ENCODE measurements at places on chromosomes 5 and 9.

DNA sequence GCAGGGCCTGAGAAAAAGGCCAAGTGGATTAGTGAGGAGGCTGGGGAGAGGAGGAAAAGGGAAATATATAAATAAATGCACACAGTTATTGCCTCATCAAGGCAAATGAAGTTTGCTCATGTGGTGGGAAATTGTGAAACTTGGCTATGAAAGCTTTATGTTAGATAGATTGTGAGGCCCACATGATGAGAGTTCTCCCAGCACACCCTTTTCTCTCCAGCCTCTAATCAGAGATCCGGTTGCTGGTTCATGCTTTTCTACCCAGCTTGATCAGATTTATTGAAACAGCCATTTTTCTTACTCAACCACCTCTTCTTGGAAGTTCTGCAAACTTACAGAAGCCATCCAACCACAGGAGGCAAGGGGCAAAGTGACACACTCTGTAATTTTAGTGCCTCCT lies 125.8 kb upstream of the KLF4 start:
- no peak for DNase-seq

- DNase-seq: no peak
Measured at GRCh38 chr9:79621916-79622575, 50.3 kb downstream of the TLE4 start.

DNA sequence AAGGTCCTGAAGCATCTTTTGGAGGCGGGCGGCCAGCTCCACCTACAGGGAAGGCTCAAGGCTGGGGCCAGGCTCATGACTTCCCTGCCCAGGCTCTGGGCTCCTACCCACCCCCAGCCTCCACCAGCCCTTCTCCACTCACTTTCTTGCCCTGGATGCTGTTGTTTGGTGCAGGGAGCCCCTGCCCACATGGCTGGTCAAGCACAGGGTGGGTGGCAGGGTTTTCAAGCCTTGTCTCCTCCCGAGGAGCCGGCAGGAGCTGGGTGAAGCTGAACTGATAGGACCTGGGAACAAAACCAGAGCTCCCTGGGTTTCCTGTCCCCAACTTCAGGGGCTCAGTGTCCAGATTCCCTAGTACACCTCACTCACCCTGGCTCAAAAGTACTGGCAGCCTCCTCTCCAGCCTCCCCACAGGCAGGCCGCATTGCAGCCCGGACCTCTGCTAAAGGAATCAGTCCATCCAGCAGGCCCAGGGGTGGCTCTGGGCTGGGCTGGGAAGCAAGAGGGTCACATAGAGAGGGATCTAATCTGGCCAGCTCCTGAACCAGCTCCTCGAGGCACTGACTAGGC lies 6.9 kb downstream of the SHROOM1 start:
- no peak for DNase-seq

GRCh38 chr9:27353474-27354229 lies 56.7 kb upstream of the EQTN start:
- no peak for DNase-seq

DNA sequence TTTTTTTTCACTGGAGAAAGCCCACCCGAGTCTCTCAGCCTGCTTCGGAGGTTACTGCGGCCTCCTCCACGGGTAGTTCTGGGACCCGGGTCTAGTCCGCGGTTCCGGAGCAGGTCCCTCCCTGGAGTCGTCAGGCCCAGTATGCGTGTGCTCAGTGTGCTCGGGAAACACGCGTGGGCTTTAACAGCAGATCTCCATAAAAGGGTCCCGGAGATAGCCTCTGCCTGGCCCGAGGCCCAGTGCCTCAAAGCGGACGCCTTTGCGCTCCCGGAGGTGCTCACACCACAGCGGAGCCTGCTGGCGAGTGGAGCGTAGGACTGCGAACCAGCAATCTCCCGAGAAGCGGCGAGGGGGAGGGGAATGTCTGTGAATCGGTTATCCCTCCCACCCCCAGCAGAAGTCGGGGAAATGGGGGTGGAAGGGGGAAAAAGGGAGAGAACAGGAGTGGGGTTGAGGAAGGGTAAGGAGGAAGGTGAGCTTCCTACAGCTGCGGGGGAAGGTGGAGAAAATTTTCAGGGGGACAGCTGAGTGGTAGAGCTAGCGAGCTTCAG lies 28.7 kb downstream of the CDKN2A start:
- no peak for DNase-seq
